Colonic mucosa (tissue), 4 donors: ENCODE measurements at places on chromosomes 5 and 9. TPM values are rescaled to one million over a fixed set of nuclear protein-coding genes. Genes with fewer than 3 reads are reported as not detected.

Gene PRKAA1
- 77.4 TPM for total RNA-seq

Gene TAF11L10
- total RNA-seq, result not detected

Gene F12
- 14.7 TPM for total RNA-seq

Gene ACSL6
- 0.93 TPM for total RNA-seq

Gene SPAAR
- total RNA-seq, result 2.6 TPM

Gene MAN2A1
- 81.2 TPM for total RNA-seq

Gene ELAVL2
- total RNA-seq, result 0.24 TPM

Gene TUSC1
- total RNA-seq, result 12.3 TPM

Gene CCNJL
- total RNA-seq, result 14.6 TPM

Gene PIGO
- 27.6 TPM for total RNA-seq

Gene PCDHGC4
- 0.64 TPM for total RNA-seq

Gene RANBP17
- total RNA-seq, result 7.9 TPM

Gene TIMD4
- 0.42 TPM for total RNA-seq

Gene DIPK1B
- total RNA-seq, result 2.8 TPM

Gene CSNK1G3
- total RNA-seq, result 55.5 TPM

Gene TCERG1
- 61.7 TPM for total RNA-seq

Gene IFNA13
- not detected for total RNA-seq

Gene CD180
- 1.4 TPM for total RNA-seq

Gene ADAMTS6
- 0.12 TPM for total RNA-seq

Gene FAM169A
- total RNA-seq, result 5.0 TPM

Gene LCN2
- 374 TPM for total RNA-seq

Gene VCP
- total RNA-seq, result 176 TPM

Gene ALDH1A1
- total RNA-seq, result 61.3 TPM

Gene LCN1
- total RNA-seq, result not detected

Gene FBP2
- not detected for total RNA-seq

Gene CARTPT
- total RNA-seq, result 2.4 TPM

Gene PDZD2
- total RNA-seq, result 1.8 TPM

Gene WHRN
- total RNA-seq, result 3.3 TPM

Gene CCDC112
- total RNA-seq, result 7.6 TPM

Gene CPLANE1
- 6.4 TPM for total RNA-seq

Gene F2RL2
- total RNA-seq, result 1.4 TPM

Gene FAM200C
- 2.3 TPM for total RNA-seq

Gene OBP2B
- not detected for total RNA-seq

Gene PCDHGB4
- 0.69 TPM for total RNA-seq

Gene PCDHB8
- 0.25 TPM for total RNA-seq

Gene TNC
- total RNA-seq, result 5.0 TPM

Gene FGF18
- total RNA-seq, result 0.35 TPM

Gene SLC34A1
- total RNA-seq, result not detected

Gene PSIP1
- total RNA-seq, result 41.2 TPM

Gene IL5
- total RNA-seq, result not detected

Gene RECK
- total RNA-seq, result 4.5 TPM

Gene CAMK2A
- 0.05 TPM for total RNA-seq

Gene LMNB1
- total RNA-seq, result 216 TPM
